Astrocyte of the spinal cord (primary cell): ENCODE measurements at places on chromosomes 4 and X.

DNA sequence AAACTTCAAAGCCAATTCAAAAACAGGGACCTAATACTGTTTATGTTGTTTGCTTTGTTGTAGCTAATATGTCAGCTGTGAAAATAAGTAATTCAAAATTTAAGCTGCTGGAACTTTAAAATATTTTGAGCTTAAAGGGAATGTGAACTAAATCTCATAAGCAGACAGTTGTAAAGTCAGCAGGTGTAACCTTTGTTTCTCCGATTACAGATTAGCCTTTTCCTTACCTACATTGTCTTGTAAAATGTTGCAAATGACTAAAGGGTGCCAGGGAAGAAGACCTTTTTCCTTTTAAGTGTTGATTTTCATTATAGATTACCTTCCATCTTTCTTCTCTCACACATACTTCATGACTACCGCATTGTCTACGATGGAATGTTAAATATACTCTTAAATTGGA, 405.1 kb downstream of the KCNIP4 start:
- DNase-seq = no peak

DNA sequence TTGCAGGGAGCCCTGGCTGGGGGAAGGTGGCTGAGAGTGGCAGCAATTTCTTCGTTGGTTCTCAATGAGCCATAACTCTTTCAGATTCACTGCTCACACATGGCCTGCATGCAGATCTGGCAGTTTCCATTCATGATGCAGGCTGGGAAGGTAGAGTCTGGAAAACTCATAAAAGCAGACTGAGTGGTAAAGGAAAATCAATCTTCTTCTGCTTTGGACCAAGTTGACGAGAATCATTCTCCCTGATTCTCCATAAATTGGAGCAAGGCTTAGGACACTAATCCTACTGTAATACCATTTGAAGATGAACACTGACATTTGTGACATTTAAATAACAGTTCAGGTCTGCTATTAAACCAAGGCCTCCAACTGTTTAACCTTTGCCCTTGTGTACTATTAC, 35.3 kb upstream of the HAND2 start:
- DNase-seq = no peak

DNA sequence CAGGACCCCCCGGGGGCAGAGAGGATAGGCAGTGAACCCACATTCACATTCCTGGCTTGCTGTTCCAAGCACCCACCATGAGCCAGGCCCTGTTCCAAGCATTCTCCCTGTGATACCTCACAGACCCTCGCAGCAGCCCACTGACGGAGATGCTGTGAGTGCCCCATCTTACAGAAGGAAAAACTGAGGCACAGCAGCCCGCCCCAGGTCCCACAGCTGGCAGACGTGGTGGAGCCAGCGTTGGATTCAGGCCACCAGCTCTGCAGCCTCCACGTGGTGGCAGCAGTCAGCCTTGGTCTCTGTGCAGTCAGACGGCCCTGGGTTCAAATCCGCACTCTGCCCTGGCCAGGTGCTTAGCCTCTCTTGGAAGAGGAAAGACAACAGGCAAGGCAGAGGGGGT, 16.8 kb downstream of the MAN2B2 start:
- DNase-seq = no peak

- DNase-seq = no peak
These were observed 64.8 kb downstream of the TAB3 start for GRCh38 chrX:30824275-30824674.

- no peak for DNase-seq
These were observed 57.9 kb upstream of the TEX13D start for GRCh38 chrX:124274438-124275181.

DNA sequence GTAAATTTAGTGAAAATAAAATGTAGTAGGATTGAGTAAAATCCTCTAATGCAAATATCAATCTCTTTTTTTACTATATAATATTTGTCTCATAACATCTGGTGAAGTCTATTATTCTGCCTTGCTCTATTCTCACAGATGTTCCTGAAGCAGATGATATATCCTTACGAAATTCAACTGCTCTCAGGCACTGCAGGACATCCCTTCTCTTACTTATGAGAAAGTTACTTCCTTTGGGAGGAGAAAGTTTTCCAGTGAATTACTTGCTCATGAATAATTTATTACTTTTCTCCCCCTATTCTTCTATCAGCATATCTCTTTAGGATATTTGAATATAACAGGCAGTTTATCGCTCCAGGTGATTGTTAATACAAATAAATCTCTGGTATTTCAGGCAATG, 75.6 kb upstream of the AGA start:
- no peak for DNase-seq

GRCh38 chr4:71697031-71697430, 86.8 kb downstream of the GC start:
- DNase-seq = no peak

DNA sequence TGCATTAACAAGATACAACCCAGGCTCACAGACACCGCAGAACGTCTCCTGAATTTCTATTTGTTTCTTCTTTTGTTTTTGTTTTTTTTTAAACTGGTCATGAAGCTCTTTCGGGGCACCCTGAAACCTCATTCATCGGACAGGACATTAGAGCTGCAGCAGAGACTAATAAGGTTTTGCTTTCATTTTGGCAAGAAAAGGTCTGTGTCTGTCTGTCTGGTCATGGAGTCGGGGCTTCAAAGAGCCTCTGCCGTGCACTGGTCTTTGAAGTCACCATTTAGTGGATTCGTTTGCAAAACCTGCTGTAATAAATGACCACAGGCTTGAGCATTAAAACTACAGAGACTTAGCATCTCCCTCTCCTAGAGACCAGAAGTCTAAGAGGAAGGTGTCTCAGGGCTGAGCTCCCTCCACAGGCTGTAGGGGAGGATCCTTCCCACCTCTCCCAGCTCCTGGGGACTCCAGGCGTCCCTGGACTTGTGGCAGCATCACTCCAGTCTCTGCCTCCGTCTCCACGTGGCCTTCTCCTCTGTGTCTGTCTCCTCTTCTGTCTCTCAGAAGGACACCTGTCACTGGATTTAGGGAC, 247.5 kb downstream of the CRLF2 start:
- DNase-seq = no peak

- no peak for DNase-seq
These were observed 12.4 kb downstream of the BOD1L1 start for GRCh38 chr4:13615161-13615560.

GRCh38 chrX:131840799-131841495, 182.2 kb upstream of the STK26 start:
- no peak for DNase-seq

- peak; percentile 84 for DNase-seq
These were observed 106.4 kb upstream of the SCOC start for GRCh38 chr4:140266958-140267568.

DNA sequence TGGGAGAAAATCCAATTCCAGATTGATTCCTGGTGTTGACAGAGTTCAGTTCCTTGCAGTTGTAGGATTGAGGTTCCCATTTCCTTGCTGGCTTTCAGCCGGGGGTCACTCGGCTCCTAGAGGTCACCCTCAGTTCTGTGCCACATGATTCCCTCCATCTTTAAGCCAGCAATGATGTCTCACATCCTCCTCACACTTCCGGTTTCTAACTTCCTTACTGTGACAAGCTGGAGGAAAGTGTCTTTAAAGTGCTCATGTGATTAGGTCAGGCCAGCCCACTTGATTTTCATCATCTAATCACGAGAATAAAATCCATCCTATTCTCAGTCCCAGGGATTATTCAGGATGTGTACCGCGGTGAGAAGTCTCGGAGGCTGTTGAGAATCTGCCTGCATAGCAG, 19.4 kb upstream of the SMIM31 start:
- DNase-seq = no peak

- DNase-seq = peak; percentile 34
These were observed 18.4 kb downstream of the XIAP start for GRCh38 chrX:123878252-123878721.

DNA sequence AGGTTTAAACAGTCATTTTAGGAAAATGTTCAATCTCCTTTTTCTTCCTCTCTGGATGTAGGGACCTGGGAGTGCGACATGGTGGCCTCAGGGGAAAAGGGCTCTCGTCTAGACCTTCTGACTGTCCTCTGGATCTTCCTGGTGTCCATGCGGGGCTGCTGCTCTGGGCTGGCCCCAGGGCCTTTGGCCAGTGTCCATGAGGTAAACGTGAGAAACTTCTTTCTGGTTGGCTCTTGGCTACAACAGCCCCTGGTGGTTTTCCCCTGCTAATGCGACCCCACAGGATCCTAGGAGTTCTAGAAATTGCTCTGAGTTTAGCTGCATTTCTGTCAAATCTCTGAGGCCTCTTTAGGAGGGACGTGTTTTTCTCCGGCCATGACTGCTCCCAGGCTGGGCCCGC, 85.7 kb downstream of the MFAP3L start:
- no peak for DNase-seq

DNA sequence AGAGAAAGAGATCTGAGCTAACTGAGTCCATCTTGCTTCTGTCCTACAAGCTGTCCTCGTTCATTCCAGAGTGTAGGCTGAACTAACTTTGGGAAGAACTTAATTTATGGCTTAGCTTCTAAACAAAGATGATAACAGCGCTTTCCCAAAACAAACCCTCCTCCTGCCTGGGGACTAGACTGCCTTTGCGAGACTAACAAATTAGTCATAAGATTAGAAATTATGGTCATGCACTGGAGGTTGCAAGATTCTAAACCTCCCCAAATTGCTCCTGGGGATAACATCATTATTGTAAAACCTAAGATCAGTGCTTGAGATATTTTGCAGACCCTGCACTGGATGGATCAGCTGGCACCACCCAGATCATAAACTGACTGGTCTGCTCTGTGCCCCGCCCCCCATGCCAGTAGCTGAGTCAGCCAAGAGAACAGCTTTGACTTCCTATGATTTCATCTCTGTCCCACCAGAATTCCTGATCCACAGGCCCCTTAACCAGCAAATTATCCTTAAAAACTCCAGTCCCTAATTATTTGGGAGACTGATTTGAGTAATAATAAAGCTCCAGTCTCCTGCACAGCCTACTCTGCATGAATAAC, 883.3 kb downstream of the TRIML1 start:
- no peak for DNase-seq

GRCh38 chrX:77434962-77435361, 12.2 kb upstream of the FGF16 start:
- no peak for DNase-seq

DNA sequence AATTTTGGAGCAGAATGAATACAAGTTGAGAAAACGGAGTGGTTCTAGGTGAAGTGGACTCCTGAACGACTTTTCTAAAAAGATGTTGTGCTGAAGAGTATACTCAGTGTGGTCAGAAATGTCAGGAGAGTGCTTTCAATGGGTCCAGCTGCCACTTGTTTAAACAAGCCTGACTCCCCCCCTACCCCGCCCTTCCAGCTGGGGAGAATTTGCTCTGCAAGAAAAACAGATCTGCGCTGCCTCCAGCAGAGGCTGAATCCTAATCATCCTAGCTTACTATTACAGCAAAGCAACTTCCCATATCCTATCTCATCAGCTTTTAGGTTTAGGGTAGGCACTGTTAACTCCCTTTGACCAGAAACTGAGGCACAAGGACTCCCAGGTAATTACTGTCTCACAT, 1.9 kb downstream of the MAP3K15 start:
- no peak for DNase-seq

DNA sequence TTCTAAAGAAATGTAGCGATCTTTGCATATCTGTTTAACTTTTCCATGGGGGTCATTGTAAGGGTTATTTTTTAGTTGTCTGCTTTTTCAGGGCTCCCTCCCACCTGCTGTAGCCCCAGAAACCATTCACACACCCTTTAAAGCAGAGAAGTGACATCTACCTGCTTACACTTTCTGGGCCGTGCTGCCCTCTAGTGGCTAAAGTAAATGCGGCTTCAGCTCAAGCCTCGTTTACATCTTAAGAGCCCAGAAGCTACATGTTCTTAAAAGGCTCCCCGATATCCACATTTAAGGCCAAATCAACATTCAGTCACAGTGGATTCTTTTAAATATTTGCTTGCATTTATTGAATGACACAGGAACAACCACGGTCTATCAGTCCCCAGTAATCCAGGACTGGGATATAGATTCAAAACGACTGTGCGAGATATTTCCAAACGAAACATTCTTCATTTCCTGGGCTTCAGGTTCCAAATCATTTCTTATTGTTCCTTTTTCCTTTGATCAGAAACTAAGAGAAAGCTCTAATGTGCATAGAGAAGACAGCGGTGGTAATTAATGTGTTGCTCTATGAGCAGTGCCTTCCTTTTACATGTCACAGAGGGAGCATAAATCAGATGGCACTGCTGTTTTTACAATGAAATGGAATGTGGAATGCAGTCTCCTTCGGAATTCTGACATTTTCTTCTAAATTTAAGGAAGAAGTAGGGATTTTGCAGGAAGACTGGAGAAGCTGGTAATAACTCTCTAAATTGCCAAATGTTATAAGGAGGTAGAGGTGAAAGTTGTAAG, 119.9 kb downstream of the RASGEF1B start:
- DNase-seq = peak; percentile 84

DNA sequence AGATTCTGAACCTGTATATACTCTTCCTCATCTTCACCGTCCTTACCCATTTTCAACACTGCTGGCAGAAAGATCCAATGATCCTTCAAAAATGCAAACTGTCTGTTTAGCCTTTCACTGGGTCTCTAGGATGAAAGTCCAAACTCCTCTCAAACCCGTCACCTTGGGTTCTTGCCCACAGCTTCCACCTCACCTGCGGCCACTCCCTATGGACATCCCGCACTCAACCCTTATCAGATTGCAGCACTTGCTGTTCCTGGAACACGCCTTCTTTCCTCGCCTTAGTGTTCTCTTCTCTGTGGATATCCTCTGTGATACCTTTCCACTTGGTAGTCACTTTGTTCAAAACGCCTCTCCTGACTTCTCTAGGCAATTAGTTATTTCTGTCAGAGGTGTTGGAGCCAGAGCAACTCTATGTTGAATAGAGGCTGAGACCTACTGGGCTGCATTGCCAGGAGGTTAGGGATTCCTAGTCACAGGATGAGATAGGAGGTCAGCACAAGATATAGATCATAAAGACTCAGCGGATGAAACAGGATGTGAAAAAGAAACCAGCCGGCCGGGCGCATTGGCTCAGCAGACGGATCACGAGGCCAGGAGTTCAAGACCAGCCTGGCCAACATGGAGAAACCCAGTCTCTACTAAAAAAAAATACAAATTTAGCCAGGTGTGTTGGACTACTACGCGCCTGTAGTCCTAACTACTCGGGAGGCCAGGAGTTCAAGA, 4.2 kb upstream of the NOCT start:
- no peak for DNase-seq

- no peak for DNase-seq
These were observed 1.6 kb downstream of the FAT4 start for GRCh38 chr4:125316401-125316790.

DNA sequence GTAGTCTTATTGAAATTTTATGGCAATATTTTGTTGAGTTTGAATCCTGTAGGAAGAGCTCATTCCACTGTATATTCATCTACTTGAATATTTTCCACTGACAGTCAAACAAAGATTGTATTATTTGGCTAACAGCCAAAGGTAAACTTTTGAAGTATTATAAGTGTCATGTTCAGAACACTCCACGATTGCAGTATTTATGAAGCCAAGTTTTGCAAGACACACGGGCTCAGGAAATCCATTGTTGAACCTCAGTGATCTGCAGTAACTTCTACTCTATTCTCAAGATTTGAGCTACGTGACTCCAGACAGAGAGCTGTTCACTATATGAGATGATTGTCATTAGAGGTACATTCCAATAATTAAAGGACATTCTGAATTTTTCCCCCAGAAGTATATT, 302.7 kb upstream of the ADGRL3 start:
- DNase-seq = peak; percentile 37
